NCI-H510A (cell line): ENCODE measurements at places on chromosomes 12 and 14.
A peak's percentile ranks its signal among the peaks of the same experiment; 100 is the strongest.

DNA sequence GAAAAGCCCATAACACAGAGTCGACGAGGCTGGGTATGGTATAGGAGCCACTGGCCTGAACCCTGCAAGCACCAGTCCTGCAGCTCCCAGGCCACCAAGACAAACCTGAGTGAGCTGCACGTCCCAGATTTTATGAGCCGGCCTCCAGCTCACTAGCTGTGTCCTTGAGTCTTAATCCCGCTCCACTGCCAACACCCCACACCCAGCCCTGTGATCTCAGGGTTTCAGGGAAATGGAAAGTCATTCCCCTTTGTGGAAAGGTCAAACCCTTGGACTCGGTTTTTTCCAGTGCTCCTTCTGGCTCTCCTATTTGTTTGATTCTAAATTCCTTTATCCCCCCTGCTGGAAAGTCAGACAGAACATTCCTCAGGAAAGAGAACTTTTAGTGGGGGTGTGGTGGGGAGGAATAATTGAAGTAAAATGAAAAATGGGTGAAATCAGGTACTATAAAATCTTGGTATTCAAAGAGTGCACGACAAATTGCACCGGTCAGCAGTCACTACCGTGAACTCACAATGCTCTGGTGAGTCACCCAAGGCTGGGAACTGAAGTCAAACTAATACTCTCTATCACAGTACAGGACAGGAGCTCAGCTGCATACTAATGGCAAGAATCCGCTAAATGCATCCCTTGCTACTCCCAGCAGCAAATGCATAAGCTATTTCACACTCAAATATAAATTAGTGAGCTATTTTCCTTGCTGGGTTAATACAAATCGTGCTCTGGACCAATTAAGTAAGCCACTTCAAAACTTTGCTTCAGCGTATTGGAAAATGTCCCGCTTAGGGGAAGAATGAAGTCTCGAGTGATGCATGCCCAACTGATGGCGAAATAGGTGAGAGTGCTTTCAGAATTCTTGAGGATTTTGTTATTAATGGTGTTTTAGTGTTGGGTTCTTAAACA is 9.0 kb downstream of the PITPNM2 start:
- no peak for DNase-seq

DNA sequence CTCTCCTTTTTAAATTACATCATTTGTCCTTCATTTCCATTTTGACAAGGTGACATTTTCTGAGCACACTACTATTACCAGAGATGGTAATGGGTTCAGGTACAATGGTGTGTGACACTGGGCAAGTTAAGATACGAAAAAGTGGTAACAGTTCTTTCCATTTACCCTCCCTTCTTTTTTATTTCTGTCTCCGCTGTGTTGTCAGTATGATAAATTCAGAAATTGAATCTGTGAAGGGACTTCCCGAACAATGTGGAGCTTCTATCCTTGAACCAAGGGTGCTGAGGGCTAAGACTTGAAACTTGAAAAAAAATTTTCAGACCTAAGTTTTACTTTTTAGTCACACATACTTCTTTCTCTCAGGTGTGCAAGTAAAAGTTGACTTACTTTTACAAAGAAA is 103.7 kb downstream of the ERC1 start:
- DNase-seq: no peak

- DNase-seq: no peak
Measured at GRCh38 chr14:89365061-89365801, 51.8 kb downstream of the FOXN3 start.

DNA sequence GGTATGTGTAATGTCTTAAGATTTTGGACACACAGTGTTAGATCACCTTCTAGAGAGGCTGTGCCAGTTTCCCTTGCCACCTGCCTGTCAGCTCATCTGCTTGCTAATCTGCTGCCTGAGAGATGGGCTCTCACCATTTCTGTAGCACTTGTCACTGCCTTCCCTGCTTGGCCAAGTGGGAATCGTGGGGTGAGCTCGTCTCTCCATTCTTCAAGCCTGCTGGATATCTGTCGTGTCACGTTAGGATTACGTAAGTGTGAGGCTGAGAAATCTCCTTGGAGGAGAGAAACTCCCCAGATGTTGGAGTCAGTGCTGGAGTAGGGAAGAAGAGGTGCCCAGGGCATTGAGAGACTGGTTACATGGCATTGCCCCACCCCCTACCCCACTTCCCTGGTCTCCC is 8.6 kb upstream of the RPH3A start:
- DNase-seq: no peak

GRCh38 chr12:120614848-120615247 is 25.6 kb upstream of the CABP1 start:
- DNase-seq: no peak

- no peak for DNase-seq
Measured at GRCh38 chr12:75120311-75120711, 89.3 kb downstream of the KCNC2 start.

DNA sequence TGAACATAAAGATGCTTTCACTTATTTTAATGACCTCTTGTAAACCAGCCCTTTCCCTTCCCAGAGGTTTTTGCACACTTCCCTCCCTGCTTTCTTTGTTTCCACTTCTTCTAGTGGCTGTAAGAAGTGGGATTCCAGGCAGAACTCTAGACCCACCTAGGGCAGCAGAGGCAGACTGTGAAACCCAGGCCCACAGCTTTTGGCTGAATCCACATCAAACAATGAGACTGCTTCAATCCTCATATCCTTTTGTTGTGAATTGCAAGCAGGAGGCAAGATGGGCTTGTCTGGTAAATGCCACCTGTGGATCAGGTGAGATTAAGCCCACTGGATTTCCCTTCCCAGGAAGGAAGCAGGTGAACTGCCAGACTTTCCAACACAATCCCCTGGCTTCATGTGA is 12.8 kb downstream of the CCDC177 start:
- no peak for DNase-seq

DNA sequence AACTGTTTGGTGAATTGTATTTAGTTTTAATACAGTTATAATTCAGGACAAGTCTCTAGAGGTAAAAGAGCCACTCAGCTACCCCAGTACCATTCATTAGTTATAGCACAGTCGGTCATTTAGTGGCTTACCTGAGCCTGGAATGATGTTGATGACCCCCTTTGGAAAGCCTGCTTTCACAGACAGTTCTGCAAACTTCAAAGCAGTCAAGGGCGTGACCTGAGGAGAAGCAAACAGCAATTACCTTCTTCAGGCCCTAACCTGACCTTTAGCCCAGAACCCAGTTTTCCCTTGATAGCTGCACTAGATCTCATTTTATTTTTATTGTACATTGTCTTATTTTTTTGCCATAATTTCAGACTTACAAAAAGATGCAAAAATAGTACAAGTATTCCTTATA is 43.8 kb downstream of the ALDH1L2 start:
- DNase-seq: no peak

DNA sequence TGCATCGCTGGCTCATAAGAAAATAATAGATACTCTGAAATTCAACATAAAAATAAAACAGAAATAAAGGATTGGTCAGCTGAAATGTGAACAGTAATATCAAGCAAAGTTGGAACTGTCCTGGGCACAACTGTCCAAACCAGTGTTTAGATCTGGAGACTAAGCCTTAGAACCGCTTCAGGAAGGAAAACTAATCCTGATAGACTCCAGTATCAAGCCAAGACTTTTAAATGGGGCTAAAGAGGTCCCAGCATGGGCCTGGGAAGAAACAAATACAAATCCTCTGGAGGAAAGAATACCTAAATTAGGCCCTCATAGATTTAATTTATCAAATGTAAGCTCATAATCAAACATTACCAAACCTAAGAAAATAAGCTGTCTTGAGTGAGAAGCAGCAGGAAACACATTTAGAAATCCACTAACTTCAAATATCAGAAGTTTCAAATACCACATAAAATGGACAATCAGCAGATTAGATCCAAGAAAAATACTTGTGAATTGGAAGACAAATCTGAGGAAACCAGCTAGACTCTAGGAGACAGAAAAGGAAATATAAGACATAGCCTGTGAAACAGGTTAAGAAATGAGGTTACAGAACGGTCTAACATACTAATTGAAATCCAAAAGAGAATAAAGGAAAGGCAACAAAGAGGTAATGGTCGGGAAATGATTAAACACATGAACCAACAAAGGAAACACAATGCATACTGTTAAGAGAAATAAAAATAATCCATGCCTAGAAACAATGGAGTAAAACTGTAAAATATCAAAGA is 27.6 kb downstream of the SCAF11 start:
- DNase-seq: no peak

- DNase-seq: peak; percentile 64
Measured at GRCh38 chr12:80778005-80778541, 61.4 kb downstream of the MYF5 start.

- DNase-seq: no peak
Measured at GRCh38 chr14:59863806-59864525, 6.6 kb downstream of the RTN1 start.

GRCh38 chr12:47894652-47895051 is 10.1 kb downstream of the VDR start:
- no peak for DNase-seq

DNA sequence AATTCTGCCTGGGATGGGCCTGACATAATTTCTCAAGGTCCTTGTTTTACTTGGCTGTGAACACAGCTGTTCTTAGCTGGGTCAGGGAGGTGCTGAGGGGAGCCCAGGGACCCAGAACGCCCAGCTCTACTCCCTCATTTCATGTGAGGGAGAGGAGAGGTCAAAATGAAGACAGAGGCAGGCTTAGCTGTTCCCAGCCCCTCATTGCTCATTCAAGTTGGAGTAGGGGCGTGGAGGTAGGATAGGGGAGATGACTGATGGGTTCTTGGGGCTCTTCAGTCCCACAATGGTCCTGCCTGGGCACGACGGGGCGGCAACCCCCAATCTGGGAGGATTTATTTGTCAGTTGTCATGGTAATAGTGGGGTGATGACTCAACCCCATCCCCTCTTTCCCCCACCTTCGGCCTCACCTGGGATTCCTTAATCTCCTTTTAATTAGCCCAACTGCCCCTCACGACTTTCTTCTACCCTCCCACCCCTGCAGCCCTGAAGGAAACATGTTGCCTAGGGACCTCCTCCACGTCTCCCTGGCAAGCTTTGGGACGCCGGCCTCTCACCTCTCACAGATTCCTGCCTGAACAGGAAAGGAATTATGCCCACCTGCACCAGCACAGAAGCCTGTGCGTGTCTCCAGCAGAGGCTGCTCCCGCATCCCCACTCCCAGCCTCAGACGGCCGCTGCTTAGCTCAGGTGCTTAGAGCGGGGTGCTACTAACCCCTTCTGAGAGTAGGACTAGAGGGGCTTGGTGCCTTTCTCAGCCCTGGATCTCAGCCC is 10.2 kb downstream of the SPRYD3 start:
- DNase-seq: no peak

DNA sequence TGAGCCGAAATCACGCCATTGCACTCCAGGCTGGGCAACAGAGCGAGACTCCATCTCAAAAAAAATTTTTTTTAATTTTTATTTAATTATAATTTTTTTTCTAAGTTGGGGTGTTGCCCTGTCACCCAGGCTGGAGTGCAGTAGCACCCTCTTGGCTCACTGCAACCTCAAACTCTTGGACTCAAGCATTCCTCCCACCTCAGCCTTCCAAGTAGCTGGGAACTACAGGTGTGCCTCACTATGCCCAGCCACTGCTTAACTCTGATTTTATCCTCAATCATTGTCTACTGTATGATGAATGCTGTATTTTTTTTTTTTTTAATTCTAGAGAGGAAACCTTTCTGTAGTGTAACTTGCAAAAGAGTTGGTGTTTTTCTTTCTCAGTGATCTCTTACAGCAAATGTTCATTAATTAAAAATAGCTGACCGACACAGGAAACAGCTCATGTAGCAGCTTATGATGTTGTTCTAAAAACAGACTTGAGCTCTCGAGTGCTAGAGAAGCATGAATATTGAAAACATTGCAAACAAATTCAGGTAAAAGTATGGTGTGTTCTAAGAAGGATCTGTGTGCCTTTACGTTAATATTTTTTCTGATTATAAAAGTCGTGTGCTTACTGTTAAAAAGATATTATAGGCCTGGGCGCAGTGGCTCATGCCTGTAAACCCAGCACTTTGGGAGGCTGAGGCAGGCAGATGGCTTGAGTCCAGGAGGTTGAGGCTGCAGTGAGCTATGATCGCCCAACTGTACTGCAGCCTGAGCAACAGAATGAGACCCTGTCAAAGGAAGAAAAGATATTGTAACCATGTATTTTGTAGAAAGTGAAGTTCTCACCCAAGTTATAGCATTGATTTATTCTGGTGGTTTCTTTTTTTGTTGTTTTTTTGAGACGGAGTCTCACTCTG is 68.9 kb downstream of the FGD4 start:
- no peak for DNase-seq

GRCh38 chr14:26128931-26129671 is 468.7 kb downstream of the NOVA1 start:
- DNase-seq: no peak

DNA sequence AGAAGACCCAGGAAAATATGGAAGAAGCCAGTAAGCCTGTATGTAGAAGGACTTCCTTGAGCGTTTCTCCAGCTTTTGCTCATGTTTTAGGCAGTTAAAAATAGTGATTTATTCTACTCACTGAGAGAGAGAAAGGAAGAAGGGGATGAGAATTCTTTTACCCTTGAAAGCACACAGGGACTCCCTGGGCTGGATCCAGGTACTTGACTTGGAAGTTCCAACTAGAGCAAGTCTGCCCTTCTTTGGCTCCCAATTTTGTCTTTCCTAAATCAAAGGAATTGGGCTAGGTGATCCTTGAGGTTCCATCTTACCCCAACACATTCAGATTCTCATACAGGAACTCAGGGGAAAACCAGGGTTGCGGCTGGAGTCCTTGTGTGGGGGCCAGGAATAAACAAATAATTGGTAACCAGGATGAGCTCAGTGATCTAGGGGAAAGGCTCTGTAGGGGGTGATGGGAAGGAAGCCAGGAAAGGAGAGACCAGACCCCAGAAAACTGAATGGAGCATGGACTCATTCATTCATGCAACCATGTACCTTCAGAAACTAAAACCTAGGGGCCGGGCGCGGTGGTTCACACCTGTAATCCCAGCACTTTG is 11.5 kb upstream of the ITGA5 start:
- DNase-seq: no peak

DNA sequence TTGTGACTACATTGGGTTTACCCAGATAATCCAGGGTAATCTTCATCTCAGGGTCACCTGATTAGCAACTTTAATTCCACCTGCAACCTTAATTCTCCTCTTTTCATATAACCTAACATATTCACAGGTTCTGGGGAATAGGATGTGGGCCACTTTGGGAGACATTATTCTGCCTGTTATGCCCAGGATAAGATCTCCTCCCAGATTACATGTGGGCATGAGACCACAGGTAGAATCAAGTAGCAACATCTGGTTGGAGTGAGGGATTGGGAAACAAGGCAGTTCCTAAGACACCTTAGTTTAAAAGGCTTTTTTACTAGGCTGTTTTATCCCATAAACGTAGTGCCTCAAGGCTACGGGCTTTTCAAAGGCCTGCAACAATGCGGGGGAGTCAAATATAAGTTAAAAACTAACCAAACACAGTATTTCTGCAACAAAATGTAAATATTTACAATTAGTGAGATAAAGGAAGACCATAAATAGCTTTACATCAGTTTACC is 181.5 kb downstream of the FOXA1 start:
- DNase-seq: no peak

- no peak for DNase-seq
Measured at GRCh38 chr14:71137536-71138447, 230.5 kb downstream of the PCNX1 start.

DNA sequence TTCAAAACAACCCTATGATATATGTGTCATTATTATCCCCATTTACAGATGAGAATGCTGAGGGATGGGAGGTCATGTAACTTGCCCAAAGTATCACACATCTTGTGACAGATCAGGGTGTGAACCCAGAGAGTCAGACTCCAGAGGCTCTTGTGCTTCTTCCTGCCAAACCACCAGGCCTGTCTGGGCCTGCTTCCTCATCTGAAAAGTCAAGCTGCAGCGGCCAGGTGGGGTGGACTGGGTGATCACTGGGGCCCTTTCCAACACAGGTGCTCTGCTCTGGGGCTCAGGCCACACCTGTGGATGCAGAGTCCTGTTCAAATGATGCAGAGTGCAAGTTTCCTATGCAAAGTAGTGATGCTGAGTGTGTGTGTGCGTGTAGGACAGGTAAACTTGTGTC is 26.7 kb downstream of the TSPAN11 start:
- DNase-seq: peak; percentile 32
